ENCODE measurements at places on chromosomes 2 and 18.
A peak's percentile ranks its signal among the peaks of the same experiment; 100 is the strongest.

DNA sequence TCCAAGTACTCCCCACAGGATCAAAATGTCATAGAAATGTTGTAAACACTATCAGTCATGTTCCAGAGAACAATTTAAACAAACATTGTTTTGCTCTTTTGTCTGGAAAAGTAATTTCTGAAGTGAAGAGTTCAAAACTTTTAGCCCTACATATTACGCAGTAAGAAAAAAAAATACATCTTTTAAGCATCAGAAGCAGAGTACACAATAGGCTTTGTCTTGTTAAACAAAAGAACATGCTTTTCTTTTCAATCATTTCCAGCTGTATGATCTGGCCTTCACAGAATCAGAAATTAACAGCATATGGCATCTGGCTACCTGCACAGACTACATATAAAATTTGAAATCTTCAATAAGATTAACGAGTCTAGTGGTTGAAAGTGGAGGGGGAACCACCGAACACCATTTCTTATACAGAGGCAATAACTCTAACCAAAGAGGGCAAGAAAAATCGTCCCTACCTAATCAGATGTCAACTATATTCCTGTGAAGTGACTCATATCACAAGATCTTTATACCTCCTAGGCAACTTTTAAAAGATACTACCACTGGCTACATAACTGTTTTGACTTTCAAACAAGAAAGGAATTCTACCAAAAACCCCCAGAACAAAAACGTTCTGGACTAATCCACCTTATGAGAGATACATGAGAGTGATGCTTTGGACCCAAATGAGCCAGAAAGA is 149.3 kb downstream of the EXOC6B start:
- no peak for DNase-seq

GRCh38 chr2:232957657-232958090 is 55.4 kb downstream of the NGEF start:
- no peak for DNase-seq

GRCh38 chr18:79532313-79533007 is 136.7 kb downstream of the NFATC1 start:
- no peak for DNase-seq

DNA sequence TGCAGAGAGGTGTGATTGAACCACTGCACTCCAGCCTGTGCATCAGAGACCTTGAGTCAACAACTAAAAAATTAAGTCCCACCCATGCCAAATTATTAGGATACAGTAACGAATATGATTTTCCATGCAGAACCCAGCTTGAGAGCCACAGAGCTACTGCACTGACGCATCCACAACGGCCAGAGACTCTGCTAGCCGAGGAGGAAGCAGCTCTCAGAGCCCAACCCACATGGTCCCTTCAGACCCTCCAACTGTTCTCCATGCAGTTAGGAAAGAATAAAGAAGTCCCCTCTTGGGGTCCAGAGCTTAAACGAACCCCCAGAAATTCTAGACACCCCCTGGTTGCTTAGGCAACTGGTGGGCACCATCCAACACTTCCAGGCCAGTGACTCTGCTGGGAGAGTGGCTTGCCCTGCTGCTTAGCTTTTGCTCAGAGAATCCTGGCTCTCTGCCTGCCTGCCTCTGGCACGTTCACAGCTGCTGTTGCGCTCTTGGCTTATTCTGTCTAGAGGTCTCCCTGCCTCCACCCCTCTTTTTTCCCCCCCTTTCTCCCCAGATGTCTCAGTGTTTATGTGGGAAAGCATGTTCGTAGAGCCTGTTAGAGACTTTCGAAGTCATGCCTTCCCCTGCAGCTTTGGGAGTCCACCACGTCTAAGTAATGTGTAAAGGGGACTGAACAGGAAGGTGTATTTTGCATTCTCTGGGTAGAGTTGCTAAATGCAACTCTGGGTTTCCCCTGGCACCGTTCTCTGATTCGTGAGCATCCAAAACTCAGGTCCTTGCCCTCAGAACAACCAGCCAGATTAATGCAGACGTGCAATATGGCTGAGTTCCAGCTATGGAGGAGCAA is 26.0 kb upstream of the SP3 start:
- no peak for DNase-seq

- no peak for DNase-seq
Observed at GRCh38 chr2:212659441-212659840, 120.8 kb upstream of the ERBB4 start.

DNA sequence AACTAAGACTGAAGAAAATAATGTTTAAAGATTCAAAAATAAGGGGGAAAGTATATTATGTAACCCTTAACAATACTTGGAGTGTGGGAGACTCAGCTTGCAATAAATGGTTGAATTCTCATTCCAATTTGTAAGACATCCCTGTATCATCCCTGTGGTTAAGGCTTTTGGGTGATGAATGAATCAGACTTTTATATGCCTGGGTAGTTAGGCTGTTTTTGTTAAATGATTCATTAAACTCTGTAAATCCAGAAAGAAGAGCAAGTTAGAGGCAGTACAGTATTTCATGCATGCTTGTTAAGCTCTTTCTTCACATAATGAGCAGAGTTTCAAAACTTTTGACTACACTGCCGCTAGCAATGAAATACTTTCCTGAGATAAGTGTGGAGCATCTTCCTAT is 948.8 kb downstream of the SOCS6 start:
- no peak for DNase-seq

DNA sequence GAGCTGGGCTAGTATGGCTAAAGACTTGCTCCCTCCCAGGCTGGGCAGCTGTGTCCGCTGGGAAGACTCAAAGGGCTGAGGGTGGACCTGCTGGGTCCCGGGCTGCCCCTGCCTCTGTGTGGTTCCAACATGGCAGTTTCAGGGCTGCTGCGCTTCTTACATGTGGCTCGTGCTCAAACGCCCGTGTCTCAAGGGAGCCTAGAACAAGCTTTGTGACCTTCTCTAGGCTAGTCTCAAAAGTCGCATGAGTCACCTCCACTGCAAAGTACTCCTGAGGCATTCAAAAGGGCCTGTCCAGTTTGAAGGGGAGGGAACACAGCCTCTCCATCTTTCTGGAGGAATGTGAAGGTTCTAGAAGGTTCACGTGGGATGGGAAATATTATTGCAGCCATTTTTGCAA is 44.7 kb upstream of the RAB31 start:
- DNase-seq: no peak

GRCh38 chr18:13260935-13261640 is 42.5 kb downstream of the LDLRAD4 start:
- no peak for DNase-seq

DNA sequence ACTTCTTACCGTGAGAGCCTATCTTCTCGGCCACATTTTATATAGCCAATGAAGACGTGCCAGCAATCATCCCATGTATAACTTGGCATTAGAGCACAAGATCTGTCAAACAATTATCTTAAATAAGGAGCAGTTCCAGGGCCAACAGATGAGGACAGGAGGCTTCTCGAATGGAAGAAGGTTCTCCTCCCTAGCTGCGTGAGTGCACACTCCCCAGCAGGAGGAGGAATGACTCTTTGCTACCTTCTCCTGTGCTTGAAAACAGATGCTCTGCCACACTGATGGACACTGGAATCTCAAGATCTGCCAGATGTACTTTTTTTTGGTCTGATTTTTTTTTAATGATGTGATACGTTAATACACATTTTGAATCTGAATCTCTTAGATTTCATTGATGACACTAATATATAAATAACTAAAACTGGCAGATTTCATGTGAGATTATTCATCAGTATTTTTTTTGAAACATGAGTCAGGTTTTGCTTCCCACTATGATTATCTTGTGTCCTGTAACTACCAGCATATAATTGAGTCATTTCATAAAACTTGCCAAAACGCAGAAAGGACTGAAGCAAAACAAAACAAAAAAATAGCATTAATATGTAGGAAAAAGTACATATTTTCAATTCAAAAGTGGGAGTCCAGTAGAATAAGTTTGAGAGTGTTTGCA is 626 bp upstream of the VIT start:
- DNase-seq: no peak

DNA sequence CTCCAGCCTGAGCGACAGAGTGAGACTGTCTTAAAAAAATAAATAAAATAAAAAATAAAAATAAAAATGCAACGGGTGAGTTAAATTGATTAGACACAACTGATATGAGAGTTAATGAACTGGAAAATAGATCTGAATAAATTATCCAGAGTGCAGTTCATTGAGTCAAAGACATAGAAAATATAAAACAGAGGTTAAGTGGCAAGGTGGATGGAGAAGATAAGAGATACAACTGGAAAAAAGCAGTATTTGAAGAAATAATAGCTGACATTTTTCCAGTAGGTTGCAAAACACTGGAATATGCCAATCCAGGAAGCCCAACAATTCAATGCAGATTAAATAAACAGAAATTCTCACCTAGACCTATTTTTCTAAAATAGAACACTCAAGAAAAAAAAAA is 10.7 kb downstream of the CGREF1 start:
- DNase-seq: no peak

DNA sequence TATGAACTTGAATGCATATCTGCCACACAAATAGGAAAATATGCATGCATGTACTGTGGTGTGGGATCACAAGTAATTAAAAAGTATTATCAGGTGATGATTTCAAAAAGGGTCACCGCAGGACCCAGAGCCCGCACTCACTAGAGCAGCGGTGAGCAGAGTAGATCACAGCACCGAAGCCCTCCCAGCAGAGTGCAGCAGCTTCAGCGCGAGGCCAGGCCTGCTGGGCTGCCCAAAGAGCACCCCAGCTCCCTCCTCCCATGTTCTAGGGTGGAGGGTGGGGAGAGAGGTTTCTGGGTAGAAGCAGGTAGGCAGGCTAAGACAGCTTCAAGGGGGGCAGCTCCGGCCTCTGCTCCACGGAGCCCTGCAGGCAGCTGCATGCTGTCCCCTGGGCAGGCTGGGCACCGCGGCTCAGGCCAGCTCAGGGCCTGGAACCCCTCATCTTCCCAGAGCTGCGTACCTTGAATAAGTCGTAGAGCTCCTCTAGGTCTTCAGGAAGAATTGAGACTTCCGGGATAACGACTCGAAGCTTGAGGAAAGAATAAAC is 24.9 kb downstream of the RPL31 start:
- DNase-seq: no peak

DNA sequence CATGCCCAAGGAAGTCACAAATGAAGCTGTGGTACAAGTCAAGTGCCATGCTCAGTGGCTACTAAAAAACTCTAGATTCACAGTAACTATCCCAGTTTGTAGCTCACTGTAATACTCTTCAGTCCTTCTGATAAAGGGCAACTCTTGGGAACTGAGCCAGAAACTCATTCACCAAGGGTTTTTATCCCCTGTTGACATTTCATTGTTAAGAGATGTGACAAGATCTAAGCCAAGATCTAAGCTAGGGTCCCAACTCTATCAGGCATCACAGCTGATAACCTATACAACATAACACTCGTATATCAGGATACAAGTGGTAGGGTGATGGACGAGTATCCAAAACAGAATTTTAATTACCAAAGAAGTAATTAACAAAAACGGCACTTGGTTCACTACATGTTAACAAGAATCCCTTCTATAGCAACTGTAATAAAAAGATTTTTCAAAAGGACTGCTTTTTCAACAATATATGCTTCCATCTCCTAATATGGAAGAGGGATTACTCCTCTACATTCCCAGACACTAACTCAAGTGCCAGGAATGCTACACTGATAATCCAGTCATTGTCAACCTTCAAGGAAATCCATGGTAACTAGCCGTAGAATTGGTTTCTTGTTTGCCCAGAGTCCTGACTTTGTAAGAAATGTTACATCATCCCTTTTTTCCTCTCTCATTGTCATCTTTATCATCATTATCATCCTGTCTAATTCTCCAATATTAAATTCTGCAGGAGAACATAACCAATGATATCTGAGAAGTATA is 111.7 kb downstream of the CDH2 start:
- DNase-seq: no peak

GRCh38 chr2:69565431-69565839 is 78.1 kb downstream of the AAK1 start:
- DNase-seq: peak; percentile 40

DNA sequence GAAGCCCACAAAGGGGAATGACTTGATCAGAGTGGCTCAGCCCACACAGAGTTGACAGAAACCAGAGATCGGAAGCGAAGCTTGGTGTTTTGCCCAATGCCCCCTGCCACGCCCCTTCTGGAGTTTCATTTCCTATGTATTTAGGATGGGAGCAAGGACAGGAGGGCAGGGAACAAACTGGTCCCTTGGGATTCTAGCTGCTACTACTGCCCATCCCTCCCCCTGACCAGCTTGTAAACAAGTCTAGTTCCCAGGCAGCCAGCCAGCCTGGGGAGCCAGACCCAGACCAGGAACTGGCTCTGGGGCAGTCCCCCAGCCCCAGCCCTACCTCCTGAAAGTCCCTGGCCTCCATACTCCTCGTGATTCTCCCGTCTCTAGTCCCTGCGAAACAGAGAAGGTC is 8.3 kb downstream of the WNT6 start:
- no peak for DNase-seq

DNA sequence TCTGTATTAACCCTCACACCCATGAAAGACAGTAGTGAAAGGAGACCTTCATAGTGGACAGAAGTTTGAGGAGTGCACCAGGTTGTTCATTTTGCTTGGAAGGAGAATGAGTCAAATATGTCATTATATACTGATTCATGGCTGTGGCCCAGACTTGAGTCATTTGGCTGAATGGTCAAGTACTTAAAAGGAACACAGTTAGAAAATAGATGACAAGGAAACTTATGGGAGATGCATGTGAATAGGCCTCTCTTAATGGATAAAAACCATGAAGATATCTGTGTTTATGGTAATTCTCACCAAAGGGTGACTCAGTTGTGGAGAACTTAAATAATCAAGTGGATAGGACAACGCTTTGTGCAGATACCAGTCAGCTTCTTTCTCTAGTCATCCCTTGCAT is 524.7 kb upstream of the CNTNAP5 start:
- no peak for DNase-seq

DNA sequence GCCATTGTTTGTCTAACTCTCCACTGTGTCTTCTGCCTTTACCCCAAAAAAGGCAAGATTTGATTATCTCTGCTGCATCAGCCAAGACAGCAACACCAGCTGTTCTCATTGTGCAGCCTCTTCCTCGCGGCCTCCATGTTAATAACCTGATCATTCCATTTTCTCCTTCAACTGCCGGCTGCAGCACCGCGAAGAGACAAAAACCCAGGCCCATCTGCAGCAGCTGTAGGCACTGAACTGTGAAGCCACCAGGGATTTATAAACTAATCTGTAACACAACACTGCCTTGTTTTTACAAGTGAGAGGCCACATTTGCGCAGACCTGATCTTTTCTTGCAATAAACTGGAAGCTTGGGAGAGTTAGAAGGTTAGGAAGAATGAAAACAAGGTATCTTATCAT is 147.8 kb downstream of the SATB2 start:
- DNase-seq: no peak

GRCh38 chr2:109710505-109711229 is 83.4 kb upstream of the RGPD5 start:
- DNase-seq: no peak

- DNase-seq: no peak
Observed at GRCh38 chr2:174342686-174343342, 8.1 kb downstream of the SP9 start.

- DNase-seq: no peak
Observed at GRCh38 chr2:43114210-43114609, 112.2 kb downstream of the ZFP36L2 start.

GRCh38 chr2:161992531-161992930 is 81.5 kb downstream of the DPP4 start:
- peak; percentile 50 for DNase-seq

- no peak for DNase-seq
Observed at GRCh38 chr2:86301009-86301408, 36.4 kb downstream of the REEP1 start.

- DNase-seq: no peak
Observed at GRCh38 chr2:100292022-100292580, 30.2 kb downstream of the LONRF2 start.
